Amniotic stem cell (primary cell): ENCODE measurements at places on chromosomes 5 and 9.

DNA sequence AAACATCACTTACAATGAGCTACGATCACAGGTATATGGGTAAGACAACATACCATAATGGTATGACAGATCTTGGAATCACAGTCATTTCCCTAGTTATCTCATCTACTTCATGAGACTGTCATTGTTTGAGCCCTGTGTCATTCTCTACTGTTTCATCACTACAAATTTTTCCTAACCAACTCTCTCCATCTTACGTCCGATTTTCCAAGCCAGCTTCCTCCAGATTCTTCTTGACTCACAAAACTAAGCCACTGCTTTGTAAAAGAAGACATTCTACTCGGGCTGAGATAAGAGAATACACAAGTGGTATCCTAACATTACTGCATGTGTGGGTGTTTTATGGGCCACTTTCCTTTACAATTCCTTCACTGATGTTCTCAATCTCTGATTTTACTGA is 49.6 kb downstream of the SERINC5 start:
- DNase-seq, result peak; percentile 32

GRCh38 chr5:174159327-174160114 is 114.0 kb downstream of the NSG2 start:
- DNase-seq, result no peak

DNA sequence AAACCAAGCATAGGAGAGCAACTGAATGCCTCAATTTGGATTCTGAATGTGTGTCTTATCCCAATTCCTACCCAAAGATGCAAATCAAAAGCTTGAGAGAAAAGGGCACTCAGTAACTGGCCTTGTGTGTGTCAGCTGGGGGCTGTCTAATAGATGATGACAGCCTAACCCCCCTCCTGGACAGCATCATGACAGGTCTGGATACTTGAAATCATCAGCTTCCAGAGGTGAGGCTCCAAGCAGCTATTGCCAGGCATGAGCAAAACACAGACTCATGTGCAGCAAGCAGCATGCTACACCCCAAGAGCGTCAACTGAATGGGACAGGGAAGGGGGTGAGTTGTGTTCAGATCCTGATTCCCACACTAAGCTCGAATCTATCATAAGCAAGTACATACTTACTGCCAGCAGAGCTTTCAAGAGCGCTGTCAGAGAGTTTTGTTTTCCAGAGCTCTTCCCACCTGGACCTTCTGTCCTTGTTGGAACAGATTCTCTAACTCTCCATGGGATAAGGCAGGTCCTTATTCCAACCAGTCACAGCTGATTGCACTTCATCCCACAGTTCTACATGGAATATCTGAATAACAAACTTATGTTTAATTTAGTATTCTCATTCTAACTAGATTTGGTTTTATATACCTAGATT is 467.5 kb downstream of the DTWD2 start:
- DNase-seq, result no peak

DNA sequence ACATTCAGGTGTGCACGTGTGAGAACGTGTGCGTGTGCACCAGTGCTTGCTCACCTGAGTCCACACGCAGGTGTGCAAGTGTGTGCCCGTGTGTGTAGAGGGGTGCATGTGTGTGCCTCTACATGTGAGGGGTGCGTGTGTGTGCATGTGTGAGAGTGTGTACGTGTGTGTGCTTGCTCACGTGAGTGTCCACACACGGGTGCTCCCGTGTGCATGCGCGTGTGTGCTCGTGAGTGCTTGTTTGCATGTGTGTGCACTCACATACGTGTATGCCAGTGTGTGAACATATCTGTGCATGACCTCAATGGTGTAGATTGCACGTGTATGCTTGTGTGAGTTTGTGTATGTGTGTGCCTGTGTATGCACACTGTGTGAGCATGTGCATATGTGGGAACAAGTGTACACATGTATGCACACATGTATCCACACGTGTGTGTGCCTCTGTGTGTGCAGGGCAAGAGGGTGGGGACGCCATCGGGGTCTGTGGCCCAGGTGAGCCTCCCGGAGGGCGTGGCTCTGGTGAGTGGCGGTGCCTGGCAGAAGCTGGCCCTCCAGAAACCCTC is 40.6 kb upstream of the NOTCH1 start:
- no peak for DNase-seq

DNA sequence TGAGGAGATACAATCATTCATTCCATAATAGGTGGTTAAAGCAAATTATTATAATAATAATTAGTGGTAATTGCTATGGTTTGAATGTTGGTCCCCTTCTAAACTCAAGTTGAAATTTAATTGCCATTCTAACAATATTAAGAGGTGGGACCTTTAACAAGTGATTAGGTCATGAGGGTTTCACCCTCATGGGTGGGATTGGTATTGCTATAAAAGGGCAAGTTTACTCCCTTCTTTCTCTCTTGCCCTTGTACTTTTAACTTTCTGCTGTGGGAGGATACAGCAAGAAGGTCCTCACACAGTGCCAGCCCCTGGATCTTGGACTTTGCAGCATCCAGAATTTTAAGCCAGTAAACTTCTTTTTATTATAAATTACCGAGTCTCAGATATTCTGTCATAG is 101.9 kb upstream of the PARP8 start:
- no peak for DNase-seq

DNA sequence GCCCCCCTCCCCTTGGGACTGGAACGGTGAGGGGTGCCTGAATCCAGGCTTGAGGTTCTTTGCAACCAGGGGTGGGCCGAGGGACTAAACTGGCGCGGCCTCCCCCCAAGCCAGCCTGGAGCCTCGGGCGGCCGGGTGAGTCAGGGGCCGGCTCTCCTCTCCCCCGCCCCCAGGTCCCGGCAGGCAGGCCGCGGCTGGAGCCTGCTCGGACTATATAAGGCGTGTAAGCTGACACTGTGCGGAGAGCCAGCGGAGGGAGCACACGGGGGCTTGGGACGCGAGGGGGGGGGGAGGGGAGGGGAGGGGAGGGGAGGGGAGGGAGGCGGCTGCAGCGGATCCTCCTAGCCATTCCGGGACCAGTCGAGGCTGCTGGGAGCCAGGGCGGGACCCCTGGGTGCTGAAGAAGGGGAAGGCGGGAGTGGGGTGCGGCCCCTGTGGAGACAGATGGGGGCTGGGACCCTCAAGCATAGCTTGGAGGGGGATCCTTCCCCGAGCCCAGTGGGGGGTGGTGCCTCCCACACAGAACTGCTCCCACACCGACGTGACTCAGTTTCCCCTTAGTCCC is 595 bp downstream of the PDLIM7 start:
- DNase-seq, result peak; percentile 83

GRCh38 chr5:74722271-74722670 is 37.2 kb downstream of the HEXB start:
- no peak for DNase-seq

- no peak for DNase-seq
Measured at GRCh38 chr9:117869712-117870111, 165.5 kb downstream of the TLR4 start.

GRCh38 chr9:112050544-112051475 is 124.3 kb downstream of the SUSD1 start:
- DNase-seq, result peak; percentile 67

DNA sequence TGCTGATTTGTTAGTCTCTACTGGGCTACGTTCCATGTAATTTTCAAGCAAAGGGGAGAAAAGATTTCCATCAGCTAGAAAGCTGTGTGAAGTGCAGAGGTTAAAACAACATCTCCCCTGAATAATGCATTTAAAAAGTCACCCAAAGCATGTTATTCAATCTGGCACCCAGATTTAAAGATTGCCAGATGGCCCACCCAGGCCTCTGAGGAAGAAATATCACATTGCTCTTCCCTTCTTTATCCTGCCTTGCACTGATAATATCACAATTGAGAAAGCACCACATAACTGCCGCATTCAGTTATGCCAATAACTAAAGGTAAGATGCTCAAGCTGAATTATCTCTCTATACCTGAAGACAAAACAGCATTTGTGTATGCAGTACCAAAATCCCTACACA is 119.4 kb upstream of the PUM3 start:
- DNase-seq, result no peak

DNA sequence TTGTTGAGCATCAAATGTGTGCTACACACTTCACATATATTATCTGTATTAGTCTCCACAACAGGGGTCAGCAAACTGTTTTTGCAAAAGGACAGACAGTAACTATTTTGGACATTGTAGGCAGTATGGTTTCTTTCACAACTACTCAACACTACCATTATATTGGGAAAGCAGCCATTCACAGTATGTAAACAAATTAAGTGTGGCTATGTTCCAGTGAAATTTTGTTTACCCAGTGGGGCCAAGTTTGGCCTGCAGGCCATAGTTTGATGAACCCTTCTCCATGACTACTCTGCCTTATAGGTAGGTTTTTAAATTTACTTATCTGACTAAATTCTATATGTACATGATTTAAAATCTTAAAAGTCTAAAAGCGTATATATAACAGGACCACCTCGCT is 13.0 kb upstream of the FAM151B start:
- DNase-seq, result no peak

DNA sequence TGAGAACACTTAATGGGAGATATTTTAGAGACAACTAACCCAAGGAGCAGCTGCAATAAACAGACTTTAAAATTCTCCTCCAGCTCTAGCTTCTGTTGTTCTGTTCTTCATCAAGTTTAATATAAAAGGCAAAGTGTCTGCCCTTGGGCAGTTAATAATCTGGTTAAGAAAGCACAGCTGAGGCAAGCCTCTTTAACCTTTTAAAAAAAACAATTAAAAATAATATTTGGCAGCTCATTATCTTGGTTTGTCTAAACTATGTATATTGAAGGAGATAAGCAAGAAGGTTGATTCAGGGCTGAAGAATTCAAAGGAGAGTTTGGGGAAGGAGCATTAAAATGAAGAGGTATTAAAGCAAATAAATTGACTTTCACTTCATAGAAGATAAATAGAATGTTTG is 75.4 kb downstream of the TSSK1B start:
- DNase-seq, result no peak

DNA sequence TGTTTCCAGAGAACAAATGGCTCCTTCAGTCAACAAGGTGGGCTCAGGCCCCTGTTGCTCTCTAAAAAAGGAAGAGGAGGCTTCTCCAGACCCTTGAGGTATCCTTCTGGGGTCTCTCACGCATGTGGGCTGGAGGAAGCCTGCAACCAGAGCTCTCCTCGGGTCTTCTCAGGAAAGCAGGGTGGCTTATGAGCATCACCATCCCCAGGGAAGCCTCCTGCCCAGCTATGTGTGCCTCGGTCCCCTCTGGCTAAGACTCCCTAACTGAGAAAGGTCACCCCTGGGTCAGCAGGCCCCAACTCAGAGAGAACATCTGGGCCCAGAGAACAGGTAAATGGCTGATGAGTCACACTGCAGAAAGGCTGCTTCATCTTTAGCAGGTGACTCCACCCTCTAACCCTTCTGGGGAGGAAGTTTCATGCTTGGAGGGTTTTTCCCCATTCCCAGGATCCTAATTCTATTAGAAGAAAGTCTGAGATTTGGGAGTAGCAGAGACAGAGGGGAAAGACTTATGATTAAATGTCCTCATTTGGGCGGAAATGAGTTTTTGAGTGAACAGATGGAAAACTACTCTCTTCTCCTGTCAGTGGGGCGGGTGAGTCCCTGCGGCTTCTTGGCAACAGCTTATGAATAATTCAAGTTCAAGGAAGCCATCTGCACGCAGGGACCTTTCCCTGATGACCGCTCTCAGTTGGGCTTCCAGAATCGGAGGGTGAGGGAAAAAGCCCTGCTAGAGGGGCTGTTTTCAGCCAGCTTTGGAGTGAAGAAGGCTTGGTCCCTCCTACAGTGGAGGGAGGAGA is 41.9 kb downstream of the TGFBI start:
- no peak for DNase-seq

GRCh38 chr5:855771-856530 is 5.2 kb upstream of the ZDHHC11 start:
- no peak for DNase-seq

DNA sequence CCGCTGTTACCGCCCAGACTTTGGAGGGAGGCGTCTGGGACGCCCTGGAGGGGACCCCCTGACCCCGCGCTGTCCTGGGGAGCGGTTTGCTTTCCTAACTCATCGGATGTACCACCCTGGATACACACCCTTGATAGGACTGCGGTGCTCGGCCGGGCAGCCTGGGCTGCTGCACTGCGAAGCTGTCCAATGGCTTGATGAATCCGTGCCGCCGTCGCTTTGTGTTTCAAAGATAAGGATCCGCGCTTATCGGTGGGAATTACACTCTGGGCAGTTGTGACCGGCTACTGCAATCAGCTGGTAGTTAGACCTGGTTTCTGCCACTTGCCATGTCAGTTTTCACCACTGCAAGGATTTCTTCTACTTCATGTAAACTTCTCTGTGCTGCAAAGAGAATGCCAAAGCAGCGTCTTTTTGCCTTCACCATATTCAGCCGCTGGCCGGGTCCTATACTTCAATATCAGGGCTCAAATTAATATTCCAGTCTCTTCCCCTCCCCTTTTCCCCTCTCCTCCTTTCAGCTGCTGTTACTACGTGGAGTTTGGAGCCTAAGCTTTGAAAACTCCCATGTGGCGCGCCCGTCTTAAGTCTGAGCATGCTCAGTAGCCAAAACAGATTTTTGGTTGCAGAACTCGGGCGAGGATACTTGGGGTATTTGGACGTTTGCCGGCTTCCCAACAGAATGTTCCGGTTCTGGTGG is 727 bp downstream of the SMAD5 start:
- DNase-seq, result peak; percentile 19

DNA sequence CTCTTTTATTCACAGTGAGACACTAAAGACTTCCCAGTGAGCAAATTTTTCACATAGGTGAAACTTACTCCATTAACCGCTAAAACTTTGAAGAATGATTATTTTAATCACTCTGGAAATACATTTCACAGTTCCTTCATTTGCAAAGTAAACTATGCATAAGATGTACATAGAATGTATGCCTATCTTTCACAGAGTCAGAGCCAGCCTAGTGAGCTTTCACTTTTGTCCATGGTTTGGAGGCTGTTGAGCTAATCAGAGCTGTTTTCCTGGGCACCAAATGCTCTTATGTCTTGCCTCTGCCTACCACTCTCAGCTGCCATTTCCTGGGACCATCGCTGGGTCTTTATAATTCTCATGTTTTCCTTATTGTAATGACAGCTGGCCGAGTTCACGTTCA is 67.3 kb downstream of the PDE8B start:
- no peak for DNase-seq

DNA sequence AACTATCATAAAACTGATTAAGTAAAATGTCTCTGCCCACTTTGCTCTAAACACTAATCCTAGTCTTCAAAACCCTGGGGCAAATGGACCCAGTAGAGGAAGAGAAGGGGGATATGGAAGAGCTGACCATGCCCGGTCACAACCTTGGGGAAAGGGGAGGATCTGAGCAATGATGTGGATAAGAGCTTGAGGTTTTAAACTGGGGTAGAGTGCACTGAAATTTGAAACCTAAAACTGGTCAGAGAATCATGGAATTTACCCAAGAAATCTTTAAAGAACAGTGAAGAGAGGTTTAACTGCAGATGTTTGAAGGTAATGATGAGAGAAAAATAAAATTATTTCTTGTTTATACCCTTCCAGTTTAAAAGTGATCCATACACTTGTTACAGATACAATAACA is 110.8 kb downstream of the MRPS30 start:
- DNase-seq, result no peak

- no peak for DNase-seq
Measured at GRCh38 chr9:116090030-116090770, 63.4 kb upstream of the PAPPA start.
